ENCODE measurements at places on chromosomes 3 and 15.

DNA sequence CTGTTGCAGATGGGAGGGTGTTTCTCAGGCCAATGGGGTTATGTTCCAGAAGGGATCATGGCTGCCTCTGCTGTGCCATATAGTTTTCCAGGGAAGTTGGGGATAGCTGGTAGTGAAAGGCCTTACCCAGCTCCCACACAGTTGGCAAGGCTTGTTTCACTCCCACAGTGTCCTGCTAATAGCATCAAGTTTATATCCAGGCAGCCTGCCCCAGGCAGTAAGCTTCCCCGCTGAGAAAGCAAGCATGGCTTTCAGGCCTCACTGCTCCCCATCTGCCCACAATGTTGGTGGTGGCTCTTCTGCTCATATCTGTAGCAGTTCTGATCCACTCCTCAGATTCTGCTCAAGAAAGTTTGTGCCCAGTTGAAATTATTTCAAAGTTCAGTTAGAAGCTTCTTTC, 50.9 kb upstream of the DCBLD2 start:
- DNase-seq: no peak

DNA sequence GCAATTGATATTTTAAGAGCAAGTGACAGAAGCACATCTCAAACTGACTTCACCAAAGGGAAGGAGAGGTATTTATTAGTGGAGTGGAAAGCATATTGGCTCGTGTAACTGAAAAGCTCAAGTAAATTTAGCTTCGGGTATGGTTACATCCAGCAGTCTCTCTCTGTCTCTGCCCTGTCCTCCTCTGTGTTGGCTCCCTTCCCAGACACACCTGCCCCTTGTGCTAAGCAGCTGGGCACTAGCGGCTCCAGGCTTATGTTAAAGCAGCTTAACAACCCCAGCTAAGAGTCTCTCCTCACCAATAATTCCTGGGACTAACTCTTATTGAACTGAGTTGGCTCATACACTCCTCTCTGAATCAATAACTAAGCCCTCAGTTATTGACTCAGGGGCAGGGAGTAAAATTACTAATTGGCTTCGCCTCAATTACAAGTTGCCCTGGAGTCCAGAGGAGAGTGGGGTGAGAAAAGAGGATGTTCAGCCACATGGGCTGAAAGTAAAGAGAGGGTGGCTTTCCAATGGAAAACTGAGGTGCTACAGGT, 12.8 kb upstream of the SH3BP5 start:
- DNase-seq: no peak

- no peak for DNase-seq
These were observed 17.1 kb downstream of the CACNA2D2 start for GRCh38 chr3:50486219-50486888.

GRCh38 chr3:73029321-73029796, 32.1 kb upstream of the EBLN2 start:
- no peak for DNase-seq
